ENCODE measurements at places on chromosomes 13 and 19.
A peak's percentile ranks its signal among the peaks of the same experiment; 100 is the strongest.

- peak; percentile 44 for DNase-seq
Observed at GRCh38 chr13:31442571-31442970, 242.8 kb downstream of the B3GLCT start.

GRCh38 chr19:6543866-6544347, 13.1 kb downstream of the TNFSF9 start:
- no peak for DNase-seq

DNA sequence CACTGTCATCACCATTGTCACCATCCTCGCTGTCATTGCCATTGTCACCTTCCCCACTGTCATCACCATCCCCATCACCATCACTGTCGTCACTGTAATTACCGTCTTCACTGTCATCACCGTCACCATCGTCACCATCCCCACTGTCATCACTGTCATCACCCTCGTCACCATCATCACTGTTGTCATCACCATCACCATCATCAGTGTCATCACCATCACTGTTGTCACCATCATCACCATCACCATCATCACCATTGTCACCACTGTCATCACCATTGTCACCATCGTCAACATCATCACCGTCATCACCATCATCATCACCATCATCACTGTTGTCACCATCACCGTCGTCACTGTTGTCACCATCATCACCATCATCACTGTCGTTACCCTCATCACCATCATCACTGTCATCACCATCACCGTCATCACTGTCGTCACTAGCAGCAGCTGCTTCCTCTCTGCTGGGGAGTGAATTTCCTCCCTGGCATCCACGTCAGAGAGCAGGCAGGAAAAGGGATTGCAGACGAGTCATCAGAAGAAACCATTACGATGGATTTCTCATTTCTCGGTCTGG, 27.3 kb downstream of the TMEM255B start:
- no peak for DNase-seq

DNA sequence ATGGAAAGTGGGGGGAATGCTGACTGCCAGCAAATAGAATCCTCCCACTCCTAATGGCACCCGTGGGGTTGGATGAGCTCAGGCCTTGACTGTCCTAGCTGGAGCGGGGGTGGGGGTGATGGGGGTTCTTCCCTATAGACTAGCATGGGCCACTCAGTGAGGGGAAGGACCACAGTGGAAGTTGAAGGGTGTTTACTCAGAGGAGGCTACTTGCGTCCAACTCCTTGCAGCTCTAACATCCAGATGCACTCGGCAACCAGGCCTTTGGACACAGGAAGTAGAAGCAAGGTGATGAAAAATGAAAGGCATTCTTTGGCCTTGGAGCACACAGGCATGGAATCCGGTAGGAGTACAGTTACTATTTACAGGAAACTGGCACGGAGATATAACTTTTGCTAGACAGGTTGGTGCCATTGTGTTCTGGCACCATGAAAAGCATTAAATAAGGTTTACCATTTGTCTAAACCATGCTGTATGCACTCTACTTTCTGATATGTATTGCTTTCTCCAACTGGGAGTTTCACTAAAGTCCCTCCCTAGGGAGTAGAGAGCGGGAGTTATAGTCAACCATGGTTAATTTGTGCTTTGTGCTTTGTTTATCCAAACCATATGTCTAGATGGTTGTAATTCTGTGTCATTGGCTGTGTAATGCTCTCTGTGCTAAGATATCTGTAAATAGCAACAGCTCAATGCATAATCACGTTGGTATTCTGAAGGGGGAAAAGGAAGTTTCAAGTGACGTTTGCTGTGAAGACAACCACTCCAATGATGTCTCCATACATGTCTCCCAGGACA, 125.3 kb downstream of the TSHZ3 start:
- DNase-seq = no peak

DNA sequence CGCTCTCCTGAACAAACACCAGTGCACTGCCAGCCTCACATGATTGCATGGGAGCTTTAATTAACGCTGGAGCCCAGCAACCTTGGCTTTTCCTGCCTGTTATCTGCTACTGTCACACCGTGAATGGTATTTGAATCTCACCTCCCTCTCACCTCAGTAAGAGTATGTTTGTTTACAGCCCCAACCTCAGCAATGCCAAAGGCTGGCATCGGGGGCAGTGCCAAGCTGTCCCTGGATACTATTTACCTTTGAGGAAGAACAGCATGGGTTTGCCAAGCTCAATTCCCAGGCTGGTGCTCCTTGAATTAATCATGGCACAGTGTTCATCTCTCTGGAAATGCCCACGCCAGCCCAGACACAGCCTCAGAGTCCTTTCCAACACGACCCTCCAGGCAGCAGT, 57.2 kb upstream of the SERPINE3 start:
- DNase-seq = no peak

- peak; percentile 48 for DNase-seq
Observed at GRCh38 chr19:50258918-50259372, 55.5 kb downstream of the MYH14 start.

DNA sequence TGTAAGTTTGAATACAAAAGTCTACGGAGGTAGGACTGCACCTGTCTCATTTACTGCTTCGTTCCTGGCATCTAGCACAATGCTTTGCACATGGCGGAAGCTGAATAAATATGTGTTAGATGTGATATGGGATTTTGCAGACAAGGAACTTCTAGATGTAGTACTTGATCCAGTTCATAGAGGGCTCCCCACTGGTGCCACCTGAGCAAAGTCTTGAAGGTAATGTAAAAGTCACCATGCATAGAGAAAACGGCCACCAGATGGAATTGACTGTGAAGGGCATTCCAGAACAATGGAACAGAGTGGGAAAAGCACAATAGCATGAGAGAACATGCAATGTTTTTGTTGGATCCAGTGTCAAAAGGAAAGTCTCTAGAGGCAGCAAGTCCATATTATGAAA, 209.3 kb downstream of the HS6ST3 start:
- DNase-seq = peak; percentile 45

- no peak for DNase-seq
Observed at GRCh38 chr13:33471204-33471603, 185.6 kb upstream of the STARD13 start.

DNA sequence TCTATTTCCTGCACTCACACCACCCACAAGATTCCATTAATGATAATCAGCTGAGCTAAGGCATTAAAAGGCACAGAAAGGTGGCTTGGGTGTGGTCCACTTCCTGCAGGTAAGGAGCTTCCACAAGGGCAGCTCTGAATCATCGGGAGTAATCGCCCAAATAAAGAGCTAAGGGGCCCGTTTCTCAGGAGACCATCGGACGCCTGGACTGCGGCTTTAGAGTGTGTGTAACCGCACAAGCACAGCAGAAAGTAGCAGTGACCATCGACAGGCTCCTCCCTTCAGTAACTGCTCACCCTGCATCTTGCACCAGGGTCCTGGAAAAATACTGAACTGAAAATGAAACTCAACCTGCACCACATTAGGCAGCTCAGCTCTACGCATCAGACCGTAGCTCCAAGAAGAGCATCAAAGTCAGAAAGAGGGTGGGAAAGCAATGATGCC, 6.0 kb downstream of the STK24 start:
- DNase-seq = peak; percentile 70

DNA sequence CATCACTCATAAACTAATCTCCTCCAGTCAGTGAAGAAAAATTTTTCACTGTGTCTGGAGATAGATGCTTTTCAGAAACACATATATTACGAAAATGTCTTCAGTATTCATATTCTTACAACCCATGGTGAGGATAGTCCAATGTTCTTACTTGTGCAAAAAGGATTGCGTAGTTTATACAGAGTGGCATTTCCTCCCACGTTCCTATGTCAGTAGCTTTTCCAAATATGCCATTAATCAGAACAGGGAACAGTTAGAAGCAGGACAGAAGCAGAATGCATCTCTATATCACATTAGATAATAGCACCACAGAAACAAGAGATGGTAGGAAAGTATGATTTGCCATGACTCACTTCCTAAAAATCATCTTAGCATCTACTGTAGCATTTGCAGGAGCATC, 282.9 kb downstream of the SLITRK5 start:
- DNase-seq = no peak

DNA sequence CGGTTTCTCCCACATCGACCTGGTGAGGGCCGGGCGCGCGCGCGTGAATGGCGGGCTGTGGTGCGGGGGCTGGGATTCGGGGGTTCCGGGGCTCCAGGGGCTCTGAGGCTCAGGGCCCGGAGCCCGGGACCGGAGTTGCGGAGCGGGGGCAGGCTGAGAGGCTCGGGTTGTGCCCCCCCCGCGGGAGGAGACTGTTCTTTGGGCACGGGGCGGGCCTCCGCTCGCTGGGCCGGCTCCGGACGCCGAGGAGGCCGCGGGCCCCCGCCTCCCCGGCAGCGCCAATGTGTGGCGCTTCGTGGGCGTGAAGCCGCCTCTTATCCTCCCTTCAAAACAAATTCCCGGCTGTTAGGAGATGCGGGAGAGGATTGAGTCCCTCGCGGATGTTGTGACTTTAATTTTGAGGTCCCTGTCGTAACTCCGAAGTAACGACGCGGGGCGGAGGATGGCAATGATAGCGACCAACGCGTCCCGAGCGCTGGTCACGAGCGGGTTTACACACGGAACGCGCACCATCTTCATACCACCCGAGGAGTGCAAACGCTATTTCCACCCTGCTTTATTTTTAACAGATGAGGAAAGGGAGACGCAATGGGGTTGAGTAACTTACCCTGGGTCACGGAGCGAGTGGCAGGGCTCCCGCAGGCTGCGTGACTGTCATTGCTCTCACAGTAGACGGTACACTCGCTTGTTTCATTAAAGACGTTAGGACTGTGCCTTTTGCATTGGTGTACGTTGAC, 536 bp downstream of the UBA2 start:
- DNase-seq = peak; percentile 56

DNA sequence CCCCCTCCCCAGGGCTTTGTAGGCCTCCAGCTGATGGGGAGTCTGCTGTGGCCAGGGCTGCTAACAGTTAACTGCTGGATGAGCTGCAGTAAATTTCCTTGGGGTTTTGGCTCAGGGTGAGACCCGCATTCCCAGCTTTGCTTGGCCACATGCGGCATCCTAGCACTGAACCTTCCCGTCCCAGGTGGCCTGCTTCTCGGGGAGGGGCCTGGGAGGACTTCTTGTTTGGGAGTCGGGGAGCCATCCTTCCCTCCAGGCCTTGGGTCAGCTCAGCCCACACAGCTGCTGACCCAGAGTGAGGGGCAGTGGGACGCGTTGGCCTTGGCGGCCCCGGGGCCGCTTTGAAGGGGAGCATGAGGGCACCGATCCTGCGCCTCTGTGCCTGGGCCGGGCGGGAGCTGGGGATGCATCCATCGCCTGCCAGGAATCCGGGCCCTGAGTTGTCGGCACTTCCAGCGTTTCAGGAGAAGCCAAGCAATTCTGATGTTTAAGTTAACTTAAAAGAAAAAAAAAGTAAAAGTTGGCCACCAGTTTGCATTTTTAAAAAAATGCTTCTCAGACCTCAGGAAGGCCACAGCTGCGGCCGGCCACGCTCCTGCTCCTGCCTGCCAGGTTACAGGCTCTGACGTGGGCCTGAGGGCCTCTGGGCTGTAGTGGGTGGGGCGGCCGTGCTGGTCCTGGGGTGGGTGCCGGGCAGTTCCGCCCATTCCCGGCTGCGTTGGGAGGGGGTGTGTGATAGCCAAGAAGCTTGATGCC, 27.7 kb downstream of the CRTC1 start:
- DNase-seq = no peak

GRCh38 chr13:113937073-113937472, 36.8 kb downstream of the C13orf46 start:
- no peak for DNase-seq

DNA sequence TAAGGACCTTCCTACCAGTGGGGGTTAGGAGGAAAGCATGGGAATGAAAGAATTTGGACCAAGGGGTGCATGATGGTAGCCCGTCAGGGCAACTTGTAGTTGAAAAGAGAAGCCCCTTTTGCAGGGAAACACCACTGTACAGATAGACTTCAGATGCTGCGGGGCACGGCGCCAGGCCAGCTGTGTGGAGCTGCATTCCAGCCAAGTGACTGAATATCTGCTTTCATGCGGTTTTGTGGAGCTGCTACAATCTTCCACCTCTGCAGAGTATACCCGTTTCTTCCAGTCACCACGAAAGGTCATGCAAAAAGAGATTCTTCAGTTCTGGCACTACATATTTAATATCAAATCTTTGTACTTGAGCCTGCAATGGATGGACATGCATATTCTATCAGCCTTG, 104.7 kb downstream of the RGCC start:
- DNase-seq = no peak

DNA sequence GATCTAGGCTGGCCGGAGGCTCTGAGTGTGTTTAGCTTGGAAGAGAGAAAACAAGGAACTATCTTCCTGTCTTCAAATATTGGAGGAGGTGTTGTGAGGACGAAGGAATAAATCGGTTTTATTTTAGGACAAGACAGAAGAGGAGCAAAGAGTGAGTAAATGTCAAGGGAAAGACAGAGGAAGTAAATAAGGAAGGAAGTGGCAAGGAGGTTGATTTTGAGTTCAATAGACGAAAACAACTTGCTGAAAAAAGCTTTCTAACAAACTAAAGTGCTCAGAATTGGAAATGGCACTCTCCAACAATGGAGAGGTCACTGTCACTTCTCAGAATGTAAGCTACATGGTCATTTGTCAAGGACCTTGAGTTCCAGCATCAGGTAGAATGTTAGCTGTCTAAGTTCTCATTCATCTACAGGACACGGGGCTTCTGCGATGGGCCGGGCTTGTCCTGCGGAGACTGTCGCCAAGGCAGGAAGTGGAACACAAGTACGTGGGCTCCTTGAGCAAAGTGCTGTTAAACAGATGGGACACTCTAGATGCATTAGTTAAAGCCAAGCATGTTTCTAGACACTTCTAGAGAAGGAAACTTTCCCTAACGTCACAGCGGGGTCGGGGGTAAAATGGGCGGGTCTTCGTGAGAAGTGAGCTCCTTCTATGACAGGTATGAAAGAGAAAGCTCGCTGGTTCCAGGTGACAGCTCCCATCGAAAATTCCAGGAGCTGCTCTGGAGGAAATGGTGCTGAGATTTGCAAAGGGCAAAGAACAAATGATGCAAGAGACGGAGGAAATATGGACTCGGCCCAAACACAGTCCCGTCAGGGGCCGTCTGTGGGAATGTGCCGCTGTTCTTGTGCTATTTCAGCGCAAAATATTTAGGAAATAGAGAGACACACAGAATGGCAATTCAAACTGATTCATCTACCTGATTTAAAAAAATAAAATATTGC, 103.9 kb upstream of the UBL3 start:
- no peak for DNase-seq

GRCh38 chr13:41782086-41782485, 178.8 kb downstream of the VWA8 start:
- DNase-seq = no peak

- no peak for DNase-seq
Observed at GRCh38 chr19:16623576-16623975, 4.4 kb downstream of the MED26 start.

DNA sequence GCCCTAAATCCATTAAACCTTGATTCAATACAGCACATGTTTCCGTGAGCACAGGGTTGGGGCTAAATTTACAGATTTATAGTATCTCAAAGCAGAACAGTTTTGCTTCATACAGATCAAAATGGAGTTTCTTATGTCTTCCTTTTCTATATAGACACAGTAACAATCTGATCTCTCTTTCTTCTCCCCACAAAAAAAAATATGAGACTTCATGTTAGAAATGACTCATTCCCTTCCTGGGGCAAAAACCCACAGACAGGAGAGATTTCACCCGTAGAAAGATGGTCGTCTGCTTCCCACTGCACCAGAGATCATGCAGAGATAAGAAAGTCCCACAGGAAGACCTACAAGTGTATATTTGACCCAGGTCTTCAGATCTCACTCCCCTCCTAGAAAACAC, 7.7 kb upstream of the ZNF611 start:
- DNase-seq = no peak

All from HT-29 (cell line).